ENCODE measurements at places on chromosomes 7 and 10. TPM values are rescaled to one million over a fixed set of nuclear protein-coding genes. Genes with fewer than 3 reads are reported as not detected.

The PLEKHS1 gene
- 3.2 TPM for total RNA-seq

DNA sequence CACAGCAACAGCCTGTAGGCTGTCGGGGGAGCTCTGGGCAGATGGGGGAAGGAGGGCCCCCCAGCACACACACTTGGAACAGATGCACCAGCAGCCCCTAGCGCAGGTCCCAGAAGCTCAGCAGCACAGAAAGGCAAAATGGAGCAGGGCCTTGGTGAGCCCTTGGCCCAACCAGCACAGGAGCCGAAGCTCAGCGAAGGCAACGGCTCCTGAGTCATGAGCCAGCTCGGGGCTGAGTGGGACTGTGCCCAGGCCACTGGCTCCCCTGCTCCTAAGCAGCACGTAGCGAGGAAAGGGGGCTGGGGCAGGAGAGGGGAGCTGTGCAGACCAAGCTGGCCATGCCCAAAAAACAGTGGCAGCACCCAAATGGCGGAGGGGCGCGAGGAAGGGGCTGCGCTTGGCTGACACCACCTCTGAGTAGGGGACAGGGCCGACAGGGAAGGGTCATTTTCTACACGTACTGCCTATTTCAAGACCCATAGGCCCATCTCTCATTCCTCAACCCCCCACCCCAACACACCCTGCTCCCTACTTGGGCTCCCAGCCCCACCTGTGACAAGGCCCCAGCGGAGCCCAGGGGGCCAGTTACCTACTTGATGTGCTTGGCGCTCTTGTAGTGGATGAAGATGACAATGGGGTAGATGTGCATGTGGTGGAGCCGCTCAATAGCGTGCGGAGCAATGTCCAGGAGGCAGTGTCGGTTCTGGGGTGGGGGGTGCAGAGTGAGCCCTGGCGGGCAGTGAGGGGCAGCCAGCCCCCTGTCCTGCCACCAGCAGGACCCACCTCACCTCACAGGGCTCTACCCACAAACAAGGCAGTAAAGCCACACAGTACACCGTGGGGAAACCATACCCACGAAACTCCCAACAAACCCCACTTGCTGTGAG, 132.1 kb downstream of the DLG5 start:
- H3K27ac ChIP-seq: no peak overlapping the region
- no peak for DNase-seq
- H3K4me3 ChIP-seq: no peak overlapping the region
- H3K27me3 ChIP-seq: no peaks in the 10 kb centered on the region
- H3K4me1 ChIP-seq: no peaks in the 10 kb centered on the region

The ENTPD1 gene
- 21.0 TPM for total RNA-seq

DNA sequence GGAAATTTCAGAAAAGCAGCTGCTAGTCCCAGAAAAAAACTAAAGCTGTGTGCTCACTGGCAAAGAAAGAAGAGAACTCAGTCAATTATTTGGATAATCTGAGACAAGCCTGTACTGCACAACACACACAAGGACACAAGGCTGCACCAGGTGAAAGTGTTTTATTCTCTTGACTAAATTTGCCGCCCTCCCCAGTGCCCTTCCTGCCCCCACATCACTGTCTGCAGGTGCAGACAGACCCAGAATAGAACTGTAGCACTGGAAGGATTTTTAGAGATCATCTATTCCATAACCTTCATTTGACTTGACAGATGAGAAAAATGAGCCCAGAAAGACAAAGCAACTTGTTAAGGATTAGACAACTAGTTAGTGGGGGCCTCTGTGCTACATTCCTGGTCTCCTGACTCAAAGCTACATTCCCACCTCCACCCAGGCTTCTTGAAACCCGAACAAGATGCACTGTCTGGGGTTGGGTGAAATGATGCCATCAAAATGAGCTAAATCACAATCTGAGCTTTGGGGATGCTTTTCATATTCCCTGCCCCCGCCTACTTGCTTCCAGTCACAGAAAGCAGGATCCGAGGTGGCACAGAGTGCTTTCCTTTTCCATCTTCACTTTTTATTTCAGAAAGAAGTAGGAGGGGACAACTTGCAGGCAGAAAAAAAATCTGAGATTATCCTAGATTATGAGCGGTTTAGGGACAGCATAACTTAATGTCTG, 5.2 kb upstream of the VAX1 start:
- H3K27me3 ChIP-seq: peaks cover 28% of the 10 kb centered on the region
- peaks cover 16% of the 10 kb centered on the region for H3K4me1 ChIP-seq
- H3K4me3 ChIP-seq: no peak overlapping the region
- no peak overlapping the region for H3K27ac ChIP-seq
- H3K36me3 ChIP-seq: no peaks in the 10 kb centered on the region

GRCh38 chr10:92064506-92064905, 140.9 kb downstream of the BTAF1 start:
- DNase-seq: no peak
- H3K27ac ChIP-seq: no peak overlapping the region
- no peaks in the 10 kb centered on the region for H3K36me3 ChIP-seq
- no peak overlapping the region for H3K4me3 ChIP-seq

Measured in upper lobe of left lung (tissue), 6 donors.